ENCODE measurements at places on chromosomes 13 and 19.

- peak overlapping the region; percentile 78 for H3K4me3 ChIP-seq
- no peaks in the 10 kb centered on the region for H3K36me3 ChIP-seq
- DNase-seq, result peak; percentile 31
Observed at GRCh38 chr13:71866335-71867130, 471 bp downstream of the DACH1 start.

DNA sequence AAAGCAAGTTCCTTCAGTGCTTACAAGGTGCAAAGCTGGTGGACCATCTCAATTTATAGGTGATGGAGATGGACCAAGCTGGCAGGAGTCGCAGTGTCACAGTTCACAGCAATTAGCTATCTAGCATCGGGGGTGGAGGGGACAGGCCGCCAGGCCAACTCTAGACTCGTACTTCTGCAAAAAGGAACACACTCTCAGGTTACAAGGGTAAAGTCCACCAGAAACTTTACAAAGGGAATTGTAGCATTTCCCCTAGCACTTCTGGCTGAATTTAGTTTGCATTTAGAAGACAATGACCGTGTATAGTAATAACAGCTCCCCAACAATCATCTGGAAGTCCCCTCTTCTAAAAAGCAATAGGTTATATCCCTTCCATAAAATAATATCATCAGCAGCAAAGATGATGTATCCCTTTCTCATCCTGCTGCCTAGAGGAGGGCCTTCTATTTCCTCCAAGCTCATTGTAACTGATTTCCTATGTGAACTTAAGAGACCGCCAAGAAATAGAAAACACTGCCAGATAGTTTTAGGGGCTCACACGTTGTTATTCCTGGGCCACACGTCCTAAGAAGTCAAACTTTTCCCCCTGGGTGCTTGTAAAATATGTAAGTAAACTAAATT lies 8.5 kb upstream of the DOCK9 start:
- no peaks in the 10 kb centered on the region for H3K36me3 ChIP-seq
- no peak for DNase-seq
- H3K27ac ChIP-seq, result peak overlapping the region; percentile 42

DNA sequence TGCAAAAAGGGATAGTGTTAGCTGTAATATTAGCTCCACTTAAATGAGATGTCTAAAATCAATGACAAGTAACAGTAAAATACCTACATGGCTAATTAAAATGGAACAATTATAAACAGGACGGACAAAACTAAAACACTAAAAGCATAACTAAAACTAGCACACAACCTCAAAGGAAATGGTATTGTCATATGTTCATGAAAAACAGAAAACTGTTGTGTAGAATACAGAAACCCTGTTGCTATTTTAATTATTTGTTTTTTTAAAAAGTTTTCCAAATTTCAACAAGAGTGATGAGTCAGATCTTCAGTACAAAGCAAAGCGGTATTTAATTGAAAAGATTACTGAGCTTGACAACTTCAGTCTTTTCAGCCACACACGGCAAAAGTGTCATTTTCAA lies 4.2 kb downstream of the RCBTB2 start:
- peak overlapping the region; percentile 32 for H3K4me3 ChIP-seq
- no peaks in the 10 kb centered on the region for H3K36me3 ChIP-seq
- DNase-seq, result no peak
- no peaks in the 10 kb centered on the region for H3K27me3 ChIP-seq

- peak overlapping the region; percentile 11 for H3K27ac ChIP-seq
- no peaks in the 10 kb centered on the region for H3K27me3 ChIP-seq
- no peak for DNase-seq
- no peaks in the 10 kb centered on the region for H3K36me3 ChIP-seq
Observed at GRCh38 chr13:32851083-32852069, 164.8 kb upstream of the KL start.

DNA sequence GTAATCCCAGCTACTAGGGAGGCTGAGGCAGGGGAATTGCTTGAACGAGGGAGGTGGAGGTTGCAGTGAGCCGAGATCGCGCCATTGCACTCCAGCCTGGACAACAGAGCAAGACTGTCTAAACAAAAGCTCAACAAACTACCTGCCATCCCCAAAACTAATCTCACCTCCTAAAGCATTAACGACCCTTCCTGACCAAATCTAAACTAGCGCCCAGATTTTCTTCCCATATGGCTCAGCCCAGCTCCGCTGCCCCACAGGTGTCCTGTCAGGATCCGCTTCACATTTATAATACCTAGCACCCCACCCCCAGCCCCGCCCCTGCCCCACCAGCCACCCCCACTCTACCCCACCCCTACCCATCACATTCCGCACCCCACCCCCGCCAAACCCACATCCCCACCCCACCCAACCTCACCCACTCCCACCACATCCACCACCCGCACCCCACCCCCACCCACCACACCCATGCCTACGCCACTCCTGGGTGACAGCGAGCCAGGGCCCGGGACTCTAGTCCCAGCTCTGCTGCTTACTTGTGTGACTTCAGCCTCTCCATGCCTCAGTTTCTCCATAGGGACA lies 599 bp downstream of the C19orf12 start:
- peaks cover 69% of the 10 kb centered on the region for H3K4me1 ChIP-seq
- H3K4me3 ChIP-seq, result peak overlapping the region; percentile 92
- DNase-seq, result no peak
- no peaks in the 10 kb centered on the region for H3K36me3 ChIP-seq
- H3K27ac ChIP-seq, result peak overlapping the region; percentile 91

DNA sequence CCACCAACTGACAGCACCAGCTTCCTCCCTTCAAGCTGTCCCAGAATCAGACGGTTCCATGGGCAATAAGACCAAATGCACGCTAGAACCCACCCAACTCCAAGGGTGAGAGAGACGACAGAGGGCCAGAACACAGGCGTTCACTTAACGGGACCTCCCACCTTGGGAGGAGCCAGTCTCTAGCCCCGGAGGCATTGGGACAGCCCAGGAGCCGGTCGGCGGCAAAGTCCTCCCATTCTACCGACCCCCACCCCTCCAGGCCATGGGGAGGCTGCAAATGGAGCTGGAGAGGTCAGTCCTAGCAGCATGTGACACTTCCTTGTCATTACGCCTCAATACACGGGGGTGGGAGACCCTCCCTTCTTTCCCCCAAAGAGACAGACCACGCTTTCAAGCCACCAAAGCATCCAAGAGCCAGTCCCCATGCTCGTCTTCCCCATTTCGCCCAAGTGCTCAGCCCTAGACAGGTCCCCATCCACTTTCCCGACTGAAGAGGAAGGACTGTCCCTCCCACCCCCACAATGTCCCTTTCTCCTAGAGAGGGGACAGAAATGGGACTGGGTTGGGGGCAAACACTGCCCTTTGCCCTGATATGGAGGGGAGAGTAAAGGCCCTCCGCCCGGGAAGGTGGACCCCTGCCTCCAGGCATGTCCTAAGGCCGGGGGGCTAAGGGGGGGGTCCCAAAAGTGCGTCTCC lies 964 bp downstream of the KHSRP start:
- DNase-seq, result no peak
- peaks cover 30% of the 10 kb centered on the region for H3K36me3 ChIP-seq
- no peaks in the 10 kb centered on the region for H3K27me3 ChIP-seq
- H3K27ac ChIP-seq, result peak overlapping the region; percentile 75
- peak overlapping the region; percentile 91 for H3K4me3 ChIP-seq

DNA sequence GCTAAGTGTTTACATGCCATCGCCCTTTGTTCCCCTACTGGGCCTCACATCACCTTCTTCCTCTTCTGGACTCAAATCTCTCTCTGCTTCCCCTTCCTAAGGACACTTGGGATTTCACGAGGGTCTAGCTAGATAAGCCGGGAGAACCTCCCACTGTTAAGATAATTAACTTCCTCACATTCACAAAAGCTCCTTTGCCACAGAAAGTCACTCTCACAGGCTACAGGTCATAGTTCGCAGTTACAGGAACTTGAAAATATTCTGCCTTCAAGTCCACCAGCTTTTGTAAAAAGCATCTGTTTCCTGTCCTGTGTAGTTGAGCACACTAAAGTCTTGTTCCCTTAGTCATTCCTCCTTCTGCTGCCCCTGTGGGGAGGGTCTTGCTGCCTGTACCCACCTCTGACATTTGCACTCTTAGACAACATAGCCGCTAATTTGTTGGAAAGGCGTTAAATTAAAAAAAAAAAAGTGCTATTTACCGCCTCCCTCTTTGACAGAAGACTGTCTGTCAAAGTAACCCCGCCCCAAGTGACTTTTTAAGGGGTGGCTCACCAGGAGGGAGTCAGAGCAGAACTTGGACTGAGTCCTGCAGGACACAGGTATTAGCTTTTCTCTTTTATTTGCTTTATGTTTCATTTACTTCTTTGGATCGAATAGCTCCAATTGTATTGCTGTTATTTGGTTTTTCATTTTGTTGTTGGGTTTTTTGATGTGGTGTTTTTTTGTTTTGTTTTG lies 26.8 kb upstream of the CEACAM21 start:
- peaks cover 27% of the 10 kb centered on the region for H3K27me3 ChIP-seq
- DNase-seq, result no peak
- H3K4me3 ChIP-seq, result peak overlapping the region; percentile 51

- H3K4me3 ChIP-seq, result peak overlapping the region; percentile 87
- no peaks in the 10 kb centered on the region for H3K36me3 ChIP-seq
- no peak for DNase-seq
- H3K27ac ChIP-seq, result peak overlapping the region; percentile 38
- H3K4me1 ChIP-seq, result peaks cover 53% of the 10 kb centered on the region
Observed at GRCh38 chr19:45496349-45496953, 396 bp downstream of the RTN2 start.

DNA sequence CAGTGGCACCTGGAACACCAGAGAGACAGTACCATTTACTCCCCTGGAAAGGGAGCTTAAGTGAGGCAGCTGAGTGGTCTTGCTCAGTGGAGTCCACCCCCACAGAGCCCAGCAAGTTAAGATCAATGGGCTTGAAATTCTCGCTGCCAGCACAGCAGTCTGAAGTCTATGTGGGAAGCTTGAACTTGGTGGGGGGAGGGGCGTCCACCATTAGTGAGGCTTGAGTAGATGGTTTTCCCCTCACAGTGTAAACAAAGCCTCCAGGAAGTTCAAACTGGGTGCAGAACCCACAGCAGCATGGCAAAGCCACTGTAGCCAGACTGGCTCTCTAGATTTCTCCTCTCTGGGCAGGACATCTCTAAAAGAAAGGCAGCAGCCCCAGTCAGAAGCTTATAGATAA lies 30.3 kb upstream of the CEACAM4 start:
- H3K4me1 ChIP-seq, result no peaks in the 10 kb centered on the region
- no peak overlapping the region for H3K27ac ChIP-seq
- no peak overlapping the region for H3K4me3 ChIP-seq
- no peak for DNase-seq
- H3K27me3 ChIP-seq, result peaks cover 64% of the 10 kb centered on the region
- no peaks in the 10 kb centered on the region for H3K36me3 ChIP-seq

- DNase-seq, result no peak
- no peaks in the 10 kb centered on the region for H3K36me3 ChIP-seq
- H3K27me3 ChIP-seq, result no peaks in the 10 kb centered on the region
- H3K4me3 ChIP-seq, result no peak overlapping the region
- H3K4me1 ChIP-seq, result no peaks in the 10 kb centered on the region
- no peak overlapping the region for H3K27ac ChIP-seq
Observed at GRCh38 chr13:79765331-79765730, 284.4 kb downstream of the NDFIP2 start.

DNA sequence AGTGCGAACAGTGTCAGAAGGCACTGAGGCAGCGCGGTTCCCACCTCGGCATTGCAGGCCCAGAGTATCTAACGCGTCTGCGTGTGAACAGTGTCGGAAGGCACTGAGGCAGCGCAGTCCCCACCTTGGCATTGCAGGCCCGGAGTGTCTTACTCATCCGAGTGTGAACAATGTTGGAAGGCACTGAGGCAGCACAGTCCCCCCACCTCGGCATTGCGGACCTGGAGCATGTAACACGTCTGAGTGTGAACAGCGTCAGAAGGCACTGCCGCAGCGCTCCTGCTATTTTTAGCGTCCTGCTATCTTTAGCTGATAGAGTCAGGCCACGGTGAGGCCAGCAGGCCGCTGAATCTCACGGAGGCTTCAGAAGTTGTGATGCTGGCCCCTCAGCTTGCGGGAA lies 39.6 kb downstream of the ATP11A start:
- H3K4me1 ChIP-seq, result peaks cover 94% of the 10 kb centered on the region
- H3K27me3 ChIP-seq, result no peaks in the 10 kb centered on the region
- DNase-seq, result peak; percentile 74
- H3K27ac ChIP-seq, result peak overlapping the region; percentile 89

DNA sequence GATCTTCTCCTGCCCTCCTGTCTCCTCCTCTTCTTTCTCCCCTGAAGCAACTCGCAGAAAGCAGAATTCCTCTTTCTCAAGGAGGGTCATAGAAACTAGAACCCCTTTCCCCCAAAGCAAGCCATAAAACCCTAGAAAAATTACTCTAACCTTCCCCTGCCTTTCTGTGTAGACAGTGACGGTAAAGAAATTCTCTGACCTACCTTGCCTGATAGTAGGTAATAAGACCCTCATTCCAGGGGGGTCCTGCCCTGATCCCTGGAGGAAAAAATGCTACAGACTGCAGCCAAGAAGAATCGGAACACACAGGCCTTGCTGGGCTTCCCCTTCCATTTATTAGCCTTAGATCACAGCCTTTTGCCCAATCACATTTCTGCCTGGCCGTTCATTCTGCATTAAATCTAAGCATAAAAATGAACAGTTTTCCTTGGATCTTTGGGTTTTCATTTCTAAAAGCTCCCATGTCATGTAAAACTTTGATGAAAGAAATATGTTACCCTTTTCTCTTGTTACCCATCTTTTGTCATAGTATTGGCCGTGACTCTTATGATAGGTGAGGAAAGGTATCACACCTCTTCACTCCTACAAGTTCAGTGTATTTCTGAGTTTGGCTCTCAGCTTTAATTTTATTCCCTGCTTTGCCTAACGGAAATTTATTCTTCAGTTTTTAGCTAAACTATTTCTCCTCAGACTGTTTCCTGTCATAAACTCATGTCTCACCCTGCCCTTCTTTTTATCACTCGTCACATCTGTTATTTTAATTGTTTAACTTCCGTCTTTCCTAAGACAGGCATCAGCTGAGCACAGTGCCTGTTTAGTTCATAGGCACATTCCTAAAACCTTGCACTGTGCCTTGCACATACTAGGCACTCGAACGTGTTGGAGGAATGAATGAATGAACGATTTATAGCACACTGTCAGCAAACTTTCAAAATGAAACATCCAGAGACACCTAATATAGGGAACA lies 20.4 kb upstream of the CPB2 start:
- peaks cover 9% of the 10 kb centered on the region for H3K4me1 ChIP-seq
- H3K4me3 ChIP-seq, result no peak overlapping the region
- H3K36me3 ChIP-seq, result no peaks in the 10 kb centered on the region

GRCh38 chr13:24179486-24179850 lies 18.9 kb downstream of the SPATA13 start:
- H3K4me3 ChIP-seq, result no peak overlapping the region
- no peak overlapping the region for H3K27ac ChIP-seq
- no peak for DNase-seq
- H3K36me3 ChIP-seq, result no peaks in the 10 kb centered on the region

DNA sequence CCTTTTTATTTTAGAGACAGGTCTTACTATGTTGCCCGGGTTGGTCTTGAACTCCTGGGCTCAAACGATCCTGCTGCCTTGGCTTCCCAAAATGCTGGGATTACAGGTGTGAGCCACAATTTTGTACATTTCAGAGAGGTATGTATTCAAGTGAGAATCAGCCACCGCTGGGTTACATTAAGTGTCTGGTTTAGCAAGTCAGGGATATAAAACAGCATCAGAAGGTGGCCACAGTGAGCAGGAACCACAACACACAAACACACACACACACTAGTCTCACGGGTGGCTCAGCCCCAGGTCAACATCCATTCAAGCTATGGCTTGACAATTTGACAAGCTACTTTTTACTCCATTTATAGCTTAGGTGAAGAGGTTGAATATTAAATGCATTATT lies 20.2 kb downstream of the KLK5 start:
- H3K4me3 ChIP-seq, result no peak overlapping the region
- no peak overlapping the region for H3K27ac ChIP-seq
- H3K27me3 ChIP-seq, result peaks cover 97% of the 10 kb centered on the region
- no peaks in the 10 kb centered on the region for H3K4me1 ChIP-seq
- H3K36me3 ChIP-seq, result no peaks in the 10 kb centered on the region
- DNase-seq, result no peak

Data from left ventricle myocardium inferior (tissue), 1 donor.